ENCODE measurements at places on chromosomes 6 and 20.

DNA sequence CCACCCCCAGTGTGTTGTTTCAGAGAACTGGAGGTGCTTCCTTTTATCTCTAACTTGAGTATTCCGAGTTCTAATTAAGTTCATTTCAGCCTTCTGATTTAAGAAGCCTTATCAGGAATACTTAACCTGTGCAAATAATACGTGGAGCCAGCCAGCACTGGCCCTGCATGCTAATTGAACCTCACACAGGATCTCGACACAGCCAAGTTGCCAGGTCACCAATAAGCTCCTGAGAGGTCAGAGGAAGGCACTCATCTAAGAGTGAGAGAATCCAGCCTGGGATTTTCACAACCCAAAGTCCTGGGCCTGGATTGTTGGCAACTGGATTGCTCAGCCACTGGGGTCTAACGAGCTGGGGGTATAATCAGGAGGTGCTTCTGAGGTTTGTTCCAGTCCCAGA, 157.7 kb upstream of the LRFN2 start:
- no peak for DNase-seq

DNA sequence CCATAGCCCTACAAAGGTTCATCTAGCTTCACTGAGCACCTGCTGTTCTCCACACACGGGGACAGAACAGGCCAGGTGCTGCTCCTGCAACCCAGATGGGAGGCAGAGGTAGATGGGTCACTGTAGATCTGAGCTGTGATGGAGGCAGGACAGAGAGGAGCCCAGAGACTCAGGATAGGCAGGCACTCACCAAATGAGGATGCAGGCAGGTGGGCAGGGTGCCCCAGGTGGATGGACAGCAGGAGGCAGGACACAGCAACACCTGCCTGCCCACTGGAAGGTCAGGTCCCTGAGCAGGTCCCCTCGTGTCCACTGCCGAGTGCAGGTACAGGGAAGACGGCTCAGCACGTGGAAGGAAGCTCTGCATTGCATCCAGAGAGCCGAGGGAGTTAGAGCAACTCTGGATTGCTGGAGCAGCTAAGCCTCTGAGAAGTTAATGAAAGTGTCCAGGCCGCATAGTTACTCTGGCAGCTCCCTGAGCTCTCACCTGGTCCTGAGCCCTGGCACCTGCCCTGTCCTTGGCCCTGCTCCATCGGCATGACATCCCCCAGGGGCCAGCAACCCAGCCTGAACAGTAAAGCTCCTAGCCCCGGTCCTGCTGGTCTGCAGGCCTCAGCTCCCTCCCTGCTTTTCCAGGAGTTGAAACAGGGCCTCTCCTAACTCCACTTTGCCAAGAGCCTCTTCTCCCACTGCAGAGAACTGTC, 4.9 kb upstream of the YTHDF1 start:
- no peak for DNase-seq

DNA sequence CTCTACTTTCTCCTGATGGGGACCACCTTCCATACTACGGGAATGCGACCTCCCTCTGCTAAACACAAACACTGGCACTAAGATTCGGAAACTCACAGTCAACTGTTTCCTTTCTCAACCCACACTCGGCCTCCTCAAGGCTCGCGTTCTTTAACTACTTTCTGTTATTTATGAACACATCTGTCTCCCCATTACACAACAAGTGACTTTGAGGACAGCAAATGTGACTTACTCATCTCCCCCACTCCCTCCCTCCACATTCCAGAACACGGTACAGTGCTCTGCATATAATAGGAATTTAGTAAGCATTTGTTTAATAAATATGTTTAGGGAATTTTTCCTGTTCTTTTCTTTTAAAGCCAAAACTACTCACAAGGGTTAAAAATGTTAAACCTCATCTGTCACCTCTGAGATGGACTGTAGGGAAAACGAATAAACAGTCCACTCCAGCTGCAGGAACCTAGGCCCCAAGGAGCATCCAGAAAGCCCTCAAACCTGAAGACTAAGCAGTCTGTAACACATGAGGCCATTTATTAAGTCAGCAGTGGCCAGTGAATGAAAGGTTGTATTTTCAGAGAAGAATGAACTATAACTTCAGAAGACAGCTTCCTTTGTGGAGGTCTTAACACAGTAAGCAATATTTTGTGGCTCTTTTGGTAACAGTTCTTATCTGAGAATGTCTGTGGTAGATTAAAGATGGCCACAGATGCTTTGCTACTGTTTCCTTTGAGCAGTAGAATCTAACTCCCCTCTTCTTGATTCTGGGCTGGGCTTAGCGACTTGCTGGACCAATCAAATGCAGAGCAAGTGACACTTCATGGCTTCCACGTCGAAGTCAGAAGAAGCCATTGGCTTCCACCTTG, 209.6 kb upstream of the DTNBP1 start:
- DNase-seq, result peak; percentile 68

GRCh38 chr6:142189057-142189456, 42.0 kb downstream of the VTA1 start:
- DNase-seq, result no peak

GRCh38 chr6:3278691-3279090, 19.9 kb downstream of the PSMG4 start:
- DNase-seq, result no peak

DNA sequence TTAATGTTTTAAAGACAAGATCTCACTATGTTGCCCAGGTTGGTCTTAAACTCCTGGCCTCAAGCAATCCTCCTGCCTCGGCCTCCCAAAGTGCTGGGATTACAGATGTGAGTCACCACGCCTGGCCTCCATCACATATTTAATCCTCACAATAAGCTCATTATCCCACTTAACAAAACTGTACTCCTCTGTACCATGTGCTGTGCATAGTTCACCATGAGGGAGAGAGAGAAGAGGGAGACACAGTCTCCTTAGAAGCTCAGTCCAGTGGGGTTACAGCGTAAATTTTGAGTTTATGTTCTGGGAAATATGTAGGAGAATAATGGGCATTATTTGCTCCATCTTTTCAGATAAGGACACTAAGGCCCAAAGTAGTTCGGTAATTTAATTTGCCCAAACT, 7.9 kb upstream of the CPNE5 start:
- no peak for DNase-seq

DNA sequence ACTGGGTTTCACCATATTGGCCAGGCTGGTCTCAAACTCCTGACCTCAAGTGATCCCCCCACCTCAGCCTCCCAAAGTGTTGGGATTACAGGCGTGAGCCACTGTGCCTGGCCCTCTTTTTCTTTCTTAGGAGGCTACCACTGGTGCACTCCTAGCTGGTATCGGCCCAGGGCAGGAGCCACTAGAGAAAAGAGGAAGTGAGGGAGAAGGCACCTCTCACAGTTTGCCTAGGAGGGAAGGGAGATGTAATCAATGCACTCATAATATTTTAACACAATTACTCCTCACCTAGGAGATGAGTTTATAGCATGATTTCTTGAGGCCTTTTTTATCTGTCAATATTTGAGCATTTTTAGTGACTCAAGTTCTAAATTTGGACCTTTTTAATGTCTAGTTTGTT, 189.0 kb upstream of the SOX4 start:
- no peak for DNase-seq

GRCh38 chr6:27318973-27319372, 6.9 kb upstream of the POM121L2 start:
- DNase-seq, result no peak

DNA sequence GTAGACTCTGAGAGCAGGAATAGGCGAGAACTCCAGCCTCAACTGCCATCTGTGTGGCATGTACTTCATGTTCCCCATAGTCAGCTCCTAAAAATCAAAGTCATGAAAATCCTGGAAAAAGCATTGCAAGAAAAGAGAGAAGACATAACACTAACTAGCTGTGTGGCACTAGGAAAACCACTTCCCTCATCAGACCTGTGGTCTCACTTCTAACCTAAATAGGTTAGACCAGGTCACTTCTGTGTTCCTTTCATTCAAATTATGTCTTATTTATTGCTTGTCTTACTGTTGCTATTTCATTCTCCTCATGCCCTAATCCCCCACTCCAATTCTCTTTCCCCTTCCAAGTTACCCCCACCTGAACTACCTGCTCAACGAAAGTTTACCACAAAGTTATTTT, 70.2 kb downstream of the TNFRSF21 start:
- no peak for DNase-seq

GRCh38 chr6:164911873-164912580, 397.4 kb downstream of the C6orf118 start:
- DNase-seq, result no peak

All from fibroblast of skin of left quadriceps (primary cell).